ENCODE measurements at places on chromosomes 3 and 15.
A peak's percentile ranks its signal among the peaks of the same experiment; 100 is the strongest.

DNA sequence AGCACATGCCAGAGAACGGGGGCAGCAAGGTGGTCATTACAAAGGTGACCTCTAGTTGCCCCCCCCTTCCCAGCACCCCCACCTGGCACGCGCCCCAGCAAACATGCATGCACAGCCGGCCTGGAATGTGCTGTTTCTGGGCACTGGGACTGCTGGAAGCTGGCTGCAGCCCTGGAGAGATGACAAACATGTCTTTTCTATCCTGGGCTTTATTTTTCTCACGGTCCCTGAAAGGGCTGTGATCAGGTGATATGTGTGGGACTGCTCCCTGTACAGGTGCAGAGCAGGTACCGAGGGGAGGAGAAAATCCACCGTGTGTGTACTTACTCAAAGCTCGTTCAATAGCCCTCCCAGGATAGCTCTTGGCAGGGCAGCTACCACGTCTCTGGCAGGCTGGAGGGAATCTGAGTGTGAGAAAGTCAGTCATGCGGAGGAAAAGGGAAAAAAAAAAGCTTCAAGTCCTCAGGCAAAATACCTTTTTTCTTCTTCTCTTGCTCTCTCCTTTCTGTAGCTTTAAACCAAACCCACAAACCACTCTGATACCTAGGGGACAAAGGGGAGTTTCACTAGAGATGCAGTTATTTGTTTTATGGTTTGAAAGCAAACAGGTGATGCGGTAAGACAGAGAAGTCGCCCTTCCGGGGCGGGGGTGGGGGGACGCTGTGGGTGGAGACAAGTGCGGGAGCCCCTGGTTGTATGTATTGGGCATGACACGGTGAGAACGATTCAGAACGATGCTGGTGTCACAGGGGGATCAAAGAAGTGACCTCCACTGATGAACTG, 5.0 kb upstream of the HES1 start:
- no peak for DNase-seq

GRCh38 chr15:58731756-58732535, 17.6 kb downstream of the ADAM10 start:
- peak; percentile 72 for DNase-seq

DNA sequence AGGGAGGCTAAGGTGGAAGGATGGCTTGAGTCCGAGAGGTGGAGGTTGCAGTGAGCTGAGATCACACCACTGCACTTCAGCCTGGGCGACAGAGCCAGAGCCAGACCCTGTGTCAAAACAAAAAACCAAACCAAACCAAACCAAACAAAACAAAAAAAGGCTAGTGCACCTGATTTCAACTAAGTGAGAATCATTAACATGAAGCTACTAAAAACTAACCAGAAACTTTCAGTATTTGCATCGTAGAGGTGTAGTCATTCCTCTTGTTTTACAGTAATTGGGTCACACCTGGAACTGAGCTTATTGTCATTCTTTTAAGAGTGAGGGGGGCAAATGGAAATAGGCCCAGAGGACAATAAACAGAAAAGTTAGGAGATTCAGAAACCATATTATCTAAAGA, 58.5 kb downstream of the ST6GAL1 start:
- DNase-seq = no peak

- peak; percentile 86 for DNase-seq
Measured at GRCh38 chr3:113736548-113737089, 9.4 kb downstream of the NAA50 start.

DNA sequence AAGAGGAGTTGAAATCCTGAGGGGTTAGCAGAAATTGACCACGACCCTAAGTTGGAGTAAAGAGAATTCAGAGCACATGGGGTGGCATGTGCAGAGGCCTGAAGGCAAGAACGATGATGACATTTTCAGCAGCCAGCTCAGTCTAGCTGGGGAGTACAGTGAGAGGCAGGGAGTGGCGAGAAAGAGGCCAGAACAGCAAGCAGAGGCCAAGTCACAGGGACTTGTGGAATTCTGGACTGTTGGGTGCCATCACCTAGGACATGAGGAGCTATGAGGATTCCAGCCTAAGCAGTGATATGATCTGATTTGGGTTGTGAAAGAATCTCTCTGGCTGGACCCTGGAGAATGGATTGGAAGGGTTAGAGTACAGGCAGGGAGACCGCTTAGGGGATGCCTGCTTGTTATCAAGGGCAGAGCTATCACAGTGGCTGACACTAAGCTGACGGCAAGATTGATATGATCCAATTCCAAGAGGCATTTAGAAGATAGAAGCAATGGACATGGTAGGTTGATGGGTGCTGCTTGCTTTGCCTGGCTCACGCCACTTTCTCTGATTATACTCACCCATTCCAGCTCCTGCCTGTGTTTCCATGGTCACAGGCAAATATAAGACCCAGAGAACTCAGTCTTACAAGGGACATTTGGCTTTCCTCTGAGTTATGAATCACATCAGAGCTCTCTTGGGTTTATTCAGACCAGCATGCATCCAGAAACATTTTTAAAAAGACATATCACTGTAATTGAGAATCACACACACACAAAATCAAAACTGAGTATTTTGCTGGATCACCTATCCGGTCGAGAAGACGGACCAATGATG, 66.4 kb downstream of the LRTM1 start:
- peak; percentile 48 for DNase-seq

GRCh38 chr15:90015749-90016148, 14.6 kb downstream of the ZNF710 start:
- DNase-seq = no peak

- no peak for DNase-seq
Measured at GRCh38 chr15:35243758-35244157, 158.7 kb upstream of the NANOGP8 start.

- peak; percentile 79 for DNase-seq
Measured at GRCh38 chr15:83747050-83747717, 93.3 kb downstream of the ADAMTSL3 start.

GRCh38 chr15:70902107-70902506, 9.5 kb downstream of the LRRC49 start:
- peak; percentile 84 for DNase-seq

GRCh38 chr15:70196372-70197316, 98.9 kb upstream of the TLE3 start:
- DNase-seq = peak; percentile 18

- DNase-seq = peak; percentile 37
Measured at GRCh38 chr15:77527164-77527778, 105.4 kb downstream of the LINGO1 start.

- DNase-seq = no peak
Measured at GRCh38 chr15:34341381-34342212, 1.3 kb downstream of the NOP10 start.

DNA sequence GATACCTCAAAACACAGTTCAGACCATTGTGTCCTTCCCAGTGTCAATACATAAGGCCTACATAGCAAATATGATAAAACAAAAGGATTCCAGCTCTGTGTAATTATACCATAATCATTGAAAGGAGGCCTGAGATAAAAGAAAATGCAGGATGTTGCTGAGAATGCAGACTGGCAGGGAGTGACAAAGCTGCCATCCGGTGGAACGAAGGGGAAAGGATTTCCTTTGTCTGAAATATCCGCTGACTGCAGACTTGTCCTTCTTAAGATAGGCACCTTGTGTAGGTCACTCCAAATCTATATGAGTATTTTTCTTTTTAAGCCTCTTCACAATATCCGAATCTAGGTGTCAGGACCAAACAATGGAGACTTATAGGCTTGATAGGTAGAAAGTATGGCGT, 108.0 kb downstream of the KCNH8 start:
- no peak for DNase-seq

DNA sequence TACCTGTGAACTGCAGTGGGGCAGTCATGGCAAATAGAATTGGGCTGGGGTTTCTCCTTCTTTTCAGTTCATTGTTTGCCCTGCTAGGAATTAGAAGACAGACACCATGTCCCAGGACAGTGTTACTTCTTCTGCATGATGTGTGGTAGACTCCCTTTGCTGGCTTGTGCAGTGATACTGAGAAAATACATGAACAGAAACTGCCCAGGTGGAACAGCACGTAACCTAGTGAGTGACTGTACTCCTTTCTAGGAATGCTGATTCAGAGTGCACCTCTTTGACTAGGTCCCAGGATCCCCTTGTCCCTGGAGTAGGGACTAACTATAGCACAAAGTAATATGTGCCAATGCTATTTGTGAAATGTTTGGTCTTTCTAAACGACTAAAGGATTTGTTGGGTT, 10.7 kb upstream of the SLC22A13 start:
- DNase-seq = no peak

GRCh38 chr3:11591391-11592282, 52.1 kb downstream of the VGLL4 start:
- DNase-seq = peak; percentile 81

DNA sequence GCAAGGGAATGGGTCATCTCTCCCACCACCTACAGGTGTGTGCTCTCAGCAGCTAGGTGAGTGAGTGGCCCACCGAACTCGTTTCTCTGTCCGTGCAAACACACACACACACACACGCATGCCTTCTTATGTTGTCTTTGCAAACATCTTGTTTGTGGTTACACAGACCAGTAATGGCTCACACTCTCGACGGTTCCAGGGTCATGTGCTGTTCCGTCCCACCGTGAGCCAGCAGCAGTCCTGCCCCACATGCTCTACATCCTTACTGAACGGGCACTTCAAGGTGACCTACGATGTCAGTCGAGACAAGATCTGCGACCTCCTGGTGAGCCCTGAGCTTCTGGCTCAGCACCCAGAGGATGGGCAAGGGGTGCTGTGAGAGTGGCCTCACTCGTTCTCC, 4.3 kb downstream of the ITIH1 start:
- DNase-seq = no peak

GRCh38 chr3:46517016-46517783, 19.4 kb downstream of the RTP3 start:
- DNase-seq = peak; percentile 65

- DNase-seq = no peak
Measured at GRCh38 chr3:71494212-71494611, 89.3 kb downstream of the FOXP1 start.

- peak; percentile 83 for DNase-seq
Measured at GRCh38 chr3:41893977-41894376, 67.9 kb downstream of the ULK4 start.

- peak; percentile 90 for DNase-seq
Measured at GRCh38 chr3:184786280-184786941, 25.6 kb upstream of the VPS8 start.

DNA sequence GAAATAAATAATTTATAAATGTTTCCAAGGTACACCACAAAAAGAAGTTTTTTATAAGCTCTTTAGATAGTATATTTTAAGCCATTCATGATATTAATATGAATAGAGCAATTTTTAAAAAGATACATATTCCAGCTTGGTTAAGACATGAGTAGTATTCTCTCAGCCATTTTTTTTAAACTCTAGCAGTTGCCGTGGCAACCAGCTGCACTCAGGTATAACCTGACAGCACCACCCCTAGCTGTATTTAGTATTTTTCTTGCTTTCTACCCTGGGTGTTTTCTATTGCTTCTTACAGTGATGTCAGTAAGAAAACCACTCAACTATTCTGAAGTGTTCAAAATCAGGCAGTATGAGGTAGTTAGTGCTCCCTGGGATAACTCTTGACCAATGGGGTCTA, 496.3 kb upstream of the CNTN3 start:
- no peak for DNase-seq

GRCh38 chr3:134380249-134380648, 6.0 kb upstream of the AMOTL2 start:
- DNase-seq = no peak

DNA sequence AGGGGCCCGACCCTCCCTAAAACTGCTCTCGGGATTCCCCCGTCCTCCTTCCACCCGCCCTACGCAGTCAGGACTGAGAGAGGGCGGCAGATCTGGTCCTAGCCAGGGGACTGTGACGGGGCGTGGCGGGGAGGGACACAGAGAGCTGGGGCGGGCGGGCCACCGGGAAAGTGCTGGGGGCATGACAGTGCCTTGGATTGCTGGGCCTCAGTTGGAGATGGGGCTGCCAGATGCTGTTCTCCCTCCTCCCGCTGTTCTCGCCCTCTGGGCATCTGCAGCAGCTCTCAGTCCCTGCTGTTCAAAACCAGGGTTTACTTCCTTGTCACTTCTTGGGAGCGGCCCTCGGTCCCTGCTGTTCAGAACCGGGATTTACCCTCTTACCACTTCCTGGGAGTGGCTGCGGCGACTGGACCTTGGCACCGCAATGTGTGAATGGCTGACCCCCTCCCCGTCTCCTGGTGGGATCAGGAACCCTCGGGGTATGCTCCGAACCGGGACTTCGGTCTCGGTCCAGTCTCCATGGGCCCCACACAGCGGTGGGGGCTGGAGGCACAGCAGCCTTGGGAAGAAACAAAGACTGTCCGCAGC, 1.8 kb upstream of the RPP25 start:
- DNase-seq = peak; percentile 35

DNA sequence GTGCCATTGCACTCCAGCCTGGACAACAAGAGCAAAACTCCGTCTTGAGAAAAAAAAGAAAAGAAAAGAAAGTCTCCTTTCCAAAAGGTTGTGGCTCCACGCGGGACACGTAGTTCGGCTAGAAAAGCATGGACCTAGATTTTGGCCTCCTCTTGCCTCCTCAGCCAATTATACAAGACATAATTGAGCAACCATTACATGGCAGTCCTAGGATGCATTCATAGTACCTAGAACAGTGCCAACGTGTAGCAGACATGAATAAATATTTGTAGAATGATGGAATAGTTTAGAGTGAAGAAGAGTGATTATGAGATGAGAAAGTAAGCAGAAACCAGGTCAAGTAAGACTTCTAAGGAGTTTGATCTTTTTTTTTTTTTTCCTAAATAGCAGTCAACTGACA, 112.5 kb downstream of the ZNF609 start:
- DNase-seq = no peak
